ENCODE measurements at places on chromosomes 11 and 22.

DNA sequence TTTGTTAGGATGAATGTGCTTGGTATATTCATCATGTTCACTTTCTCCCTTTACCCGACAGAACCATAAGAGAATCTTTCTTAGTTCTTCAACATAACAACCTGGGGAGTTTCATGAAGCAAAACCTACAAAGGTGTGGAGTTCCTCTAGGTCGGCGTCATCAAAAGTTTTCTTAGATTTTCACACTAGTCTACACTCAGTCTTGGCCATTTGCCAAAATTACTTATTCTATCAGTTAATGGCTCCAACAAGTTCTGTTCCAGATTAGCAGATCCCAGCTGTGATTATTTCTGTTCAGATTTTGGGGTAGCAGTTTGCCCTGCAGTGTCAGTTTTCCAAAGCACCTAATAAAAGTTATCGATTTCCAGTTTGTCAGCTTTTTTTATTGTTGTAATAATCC lies 935.8 kb upstream of the RAG2 start:
- no peak for DNase-seq

DNA sequence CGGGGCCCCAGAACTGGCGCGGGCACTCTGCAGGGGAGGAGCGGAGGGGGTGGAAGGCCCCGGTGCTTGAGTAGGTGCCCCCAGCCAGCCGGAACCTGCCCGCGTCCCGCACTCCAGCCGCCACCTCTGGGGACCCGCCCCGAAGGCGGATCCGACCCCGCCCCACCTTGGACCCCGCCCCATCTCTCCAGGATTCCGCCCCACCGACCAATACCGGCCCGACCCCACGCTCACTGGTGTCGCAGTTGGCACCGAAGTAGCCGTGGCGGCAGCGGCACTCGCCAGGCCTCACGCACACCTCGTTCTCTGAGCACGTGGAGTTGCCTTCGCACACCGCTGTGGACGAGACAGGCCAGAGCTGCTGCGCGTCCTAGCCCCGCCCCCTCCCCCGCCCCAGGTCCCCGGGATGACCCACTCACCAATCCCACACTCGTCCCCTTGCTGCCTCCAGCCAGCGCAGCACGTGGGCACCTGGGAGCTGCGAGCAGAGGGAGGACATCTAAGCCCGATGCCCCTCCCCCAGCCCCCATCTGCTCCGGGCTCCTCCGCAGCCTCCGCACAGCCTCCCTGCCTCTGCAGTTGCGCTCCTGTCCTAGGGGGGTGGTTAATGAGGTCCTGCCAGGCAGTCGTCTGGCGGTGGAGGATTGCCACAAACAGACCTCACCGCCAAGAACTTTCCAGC lies 6.0 kb downstream of the SCARF2 start:
- no peak for DNase-seq

GRCh38 chr11:60447070-60447469 lies 8.6 kb upstream of the MS4A1 start:
- DNase-seq, result no peak

- DNase-seq, result peak; percentile 84
These were observed 98.2 kb upstream of the NNMT start for GRCh38 chr11:114197799-114198500.

- no peak for DNase-seq
These were observed 666.7 kb downstream of the OPCML start for GRCh38 chr11:132865623-132866022.

DNA sequence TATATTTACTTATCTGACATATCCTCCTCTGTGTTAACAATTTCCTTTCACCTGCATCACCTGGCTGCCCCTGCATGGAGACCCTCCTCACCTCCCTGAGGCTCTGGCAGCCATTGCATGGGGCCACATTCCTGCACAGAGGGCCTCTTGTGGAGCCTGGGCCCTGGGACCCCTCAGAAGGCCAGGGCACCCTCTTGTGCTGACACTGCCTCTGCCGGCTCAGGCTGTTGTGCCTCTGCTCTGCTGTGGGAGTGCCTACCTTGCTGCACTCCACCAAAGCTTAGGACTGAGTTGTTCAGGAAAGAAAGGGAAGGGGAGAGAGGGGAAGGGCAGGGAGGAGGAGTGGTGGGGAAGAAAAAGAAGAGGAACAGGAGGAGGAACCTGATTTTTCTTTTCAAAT lies 194.5 kb downstream of the ADAMTS15 start:
- DNase-seq, result no peak

DNA sequence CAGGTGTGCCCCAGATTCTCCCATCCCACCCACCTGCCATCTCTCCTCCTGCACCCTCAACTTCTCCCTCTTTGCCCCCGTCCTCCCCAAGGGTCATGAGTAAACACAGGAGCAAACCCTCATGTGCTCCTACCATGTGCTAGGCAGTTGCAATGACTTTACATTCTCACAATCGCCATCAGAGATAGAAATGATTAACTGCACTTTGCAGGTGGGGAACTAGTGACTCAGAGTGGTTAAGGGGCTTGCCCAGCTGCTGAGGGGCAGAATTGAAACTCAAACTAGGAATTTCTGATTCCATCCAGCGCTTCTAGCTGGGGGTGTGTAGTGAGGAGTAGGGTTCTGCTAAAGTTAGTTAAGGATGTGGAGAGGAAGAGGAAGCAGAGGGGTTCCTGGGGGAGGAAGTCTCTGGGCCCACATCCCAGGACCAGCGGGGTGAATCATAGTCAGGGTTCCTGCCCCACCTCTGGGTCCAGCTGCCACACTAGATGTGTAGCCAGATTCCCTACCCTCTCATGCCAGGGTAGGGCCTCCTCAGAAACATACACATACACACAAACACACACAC lies 16.0 kb upstream of the PRG2 start:
- no peak for DNase-seq

DNA sequence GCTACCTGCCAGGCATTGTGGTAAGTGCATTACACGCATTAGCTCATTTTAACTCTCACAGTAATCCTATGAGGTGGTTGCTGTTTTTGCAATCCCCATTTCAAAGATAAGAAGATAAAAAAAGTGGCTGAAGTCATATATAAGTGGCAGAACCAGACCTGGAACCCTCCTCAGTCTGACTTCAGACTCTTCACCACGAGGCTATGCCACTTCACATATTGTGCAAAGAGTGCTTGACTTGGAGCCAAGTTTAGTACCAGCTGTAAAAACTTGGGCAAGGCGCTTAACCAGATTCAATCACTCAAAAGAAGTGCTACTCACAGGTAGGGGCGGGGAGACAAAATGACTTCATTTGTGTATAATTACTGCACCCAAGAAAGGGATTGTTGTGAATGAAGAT lies 15.3 kb downstream of the BPIFC start:
- no peak for DNase-seq

GRCh38 chr11:82546661-82547557 lies 186.8 kb downstream of the FAM181B start:
- no peak for DNase-seq

Measured in fibroblast of skin of right biceps (primary cell).